ENCODE measurements at places on chromosomes 6 and 20.

- no peak for DNase-seq
Observed at GRCh38 chr6:145544041-145544440, 191.3 kb downstream of the EPM2A start.

GRCh38 chr20:45053430-45054351 is 47.2 kb downstream of the KCNS1 start:
- no peak for DNase-seq

GRCh38 chr20:61969806-61970205 is 95.9 kb downstream of the TAF4 start:
- DNase-seq, result no peak

- no peak for DNase-seq
Observed at GRCh38 chr6:26594730-26595632, 1.8 kb upstream of the ABT1 start.

DNA sequence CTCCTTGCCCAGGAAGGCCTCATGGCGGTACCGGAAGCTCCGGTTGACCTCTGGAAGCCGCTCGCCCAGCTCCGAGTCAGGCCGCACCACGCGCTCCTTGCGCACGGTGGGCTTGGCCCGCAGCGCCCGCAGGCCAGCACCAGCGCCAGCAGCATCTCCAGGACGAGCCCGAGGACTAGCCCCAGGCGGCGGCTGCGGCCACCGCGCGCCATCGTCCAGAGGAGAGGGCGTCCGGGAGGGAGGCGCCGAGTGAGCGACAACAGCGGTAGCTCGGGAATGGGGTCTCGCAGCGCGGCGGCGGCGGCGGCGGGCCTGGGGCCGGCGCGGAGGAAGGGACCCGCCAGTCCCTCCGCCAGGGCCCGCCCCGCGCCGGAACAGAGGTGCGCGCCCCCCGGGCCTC is 27.6 kb upstream of the CGA start:
- no peak for DNase-seq

DNA sequence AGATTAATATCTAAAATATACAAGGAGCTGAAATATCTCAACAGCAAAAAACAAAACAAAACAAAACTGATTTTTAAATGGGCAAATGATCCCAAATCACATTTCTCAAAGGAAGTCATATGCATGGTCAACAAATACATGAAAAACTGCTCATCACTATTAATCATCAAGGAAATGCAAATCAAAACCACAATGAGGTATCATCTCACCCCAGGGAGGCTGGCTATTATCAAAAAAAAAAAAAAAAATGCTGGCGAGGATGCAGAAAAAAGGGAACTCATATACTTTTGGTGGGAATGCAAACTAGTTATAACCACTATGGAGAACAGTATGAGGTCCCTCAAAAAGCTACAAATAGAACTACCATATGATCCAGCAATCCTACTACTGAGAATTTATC is 34.6 kb downstream of the REPS1 start:
- DNase-seq, result no peak

GRCh38 chr6:170186941-170187668 is 103.8 kb downstream of the DLL1 start:
- DNase-seq, result no peak

DNA sequence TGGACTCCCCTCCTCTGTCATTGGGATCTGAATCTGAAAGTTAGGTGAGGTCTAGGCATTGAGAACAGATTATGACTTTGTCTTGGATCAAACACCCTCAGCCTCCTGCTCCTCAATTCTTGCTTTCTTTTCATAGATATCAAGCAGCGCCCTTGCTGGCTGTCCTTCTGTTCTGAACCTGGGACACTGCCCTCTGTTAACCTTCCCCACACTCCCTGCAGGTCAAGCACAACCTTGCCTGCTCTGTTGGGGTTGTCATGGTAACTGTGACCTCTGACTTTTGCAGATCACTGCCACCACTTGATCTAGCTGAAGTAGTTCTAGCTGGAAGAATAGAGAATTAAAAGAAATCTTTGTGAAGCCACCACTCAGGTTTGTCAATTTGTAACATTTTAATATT is 16.4 kb upstream of the MICA start:
- no peak for DNase-seq

GRCh38 chr6:168232062-168232461 is 87.5 kb downstream of the DACT2 start:
- no peak for DNase-seq
